Stimulated activated CD4-positive, alpha-beta T cell treated with anti-CD3 and anti-CD28 coated beads, Interleukin-12 subunit alpha, Interleukin-12 subunit beta, amount 100 ng/mL, for 24 hours (primary cell): ENCODE measurements at places on chromosomes 13 and 19.

- DNase-seq, result no peak
These were observed 242.9 kb upstream of the DACH1 start for GRCh38 chr13:72109863-72110262.

- DNase-seq, result no peak
These were observed 42.5 kb downstream of the F2RL3 start for GRCh38 chr19:16931306-16931705.

DNA sequence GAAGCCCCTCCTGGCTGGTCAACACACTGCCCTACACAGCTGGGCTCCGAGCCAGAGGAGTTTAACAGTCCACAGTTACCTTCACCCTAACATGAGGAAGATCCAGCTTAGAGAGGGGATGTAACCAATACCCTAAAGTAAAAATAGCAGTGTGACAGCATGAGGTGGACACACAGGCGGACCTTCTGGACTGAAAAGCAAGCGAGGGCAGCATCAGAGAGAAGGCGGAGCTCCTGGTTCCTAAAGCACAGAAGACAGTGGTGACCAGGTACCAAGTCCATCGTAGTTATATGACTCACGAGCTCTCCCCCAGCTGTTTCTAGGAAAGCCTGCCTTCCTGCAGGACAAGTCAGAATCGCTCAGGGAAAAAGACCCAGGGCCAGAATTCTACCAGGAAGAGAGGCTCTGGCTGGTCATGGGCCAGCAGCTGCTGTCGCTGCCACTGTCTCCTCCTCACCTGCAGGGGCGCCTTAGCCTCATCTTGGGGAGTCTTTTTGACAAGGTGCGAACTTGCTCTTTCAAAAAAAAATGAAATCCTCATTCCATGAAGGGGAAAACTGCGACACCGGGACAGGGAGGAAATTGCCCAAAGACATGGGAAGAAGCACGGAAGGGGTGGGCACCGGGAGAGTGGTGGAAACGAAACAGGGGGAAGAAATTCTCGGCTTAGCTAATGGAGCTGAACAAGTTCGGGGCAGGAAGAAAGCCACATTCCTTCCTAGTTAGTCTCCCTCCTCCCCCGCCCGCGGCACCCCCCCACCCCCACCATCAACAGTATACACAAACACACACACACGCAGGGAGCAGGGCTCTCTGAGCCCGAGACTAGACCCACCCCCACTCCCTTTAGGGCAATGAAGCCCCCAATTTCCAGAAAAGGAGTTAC lies 1.7 kb downstream of the ELL start:
- DNase-seq, result no peak

- no peak for DNase-seq
These were observed 460.7 kb downstream of the GPC6 start for GRCh38 chr13:93687261-93687660.

DNA sequence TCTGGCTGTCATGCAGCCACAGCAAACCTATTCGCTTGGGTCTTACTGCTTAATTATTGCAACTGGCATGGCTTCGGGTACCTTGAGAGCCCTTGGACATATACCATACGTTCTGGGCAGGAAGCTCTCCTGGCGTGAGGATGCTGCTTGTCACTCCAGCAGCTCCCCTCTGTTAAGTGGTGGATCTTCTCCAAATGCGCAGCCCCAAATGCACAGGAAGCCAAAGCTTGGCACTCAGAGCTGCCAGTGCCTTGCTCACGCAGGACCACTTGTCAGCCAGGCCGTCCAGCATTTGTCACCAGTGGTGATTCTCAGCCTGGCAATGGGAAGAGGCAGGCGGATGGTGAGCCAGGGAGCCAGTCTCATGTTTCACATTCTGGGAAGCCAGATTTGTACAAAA lies 158.6 kb downstream of the KATNAL1 start:
- DNase-seq, result no peak

GRCh38 chr19:32407004-32407992 lies 1.7 kb downstream of the DPY19L3 start:
- DNase-seq, result no peak

- DNase-seq, result no peak
These were observed 4.7 kb downstream of the TINCR start for GRCh38 chr19:5563008-5563431.

DNA sequence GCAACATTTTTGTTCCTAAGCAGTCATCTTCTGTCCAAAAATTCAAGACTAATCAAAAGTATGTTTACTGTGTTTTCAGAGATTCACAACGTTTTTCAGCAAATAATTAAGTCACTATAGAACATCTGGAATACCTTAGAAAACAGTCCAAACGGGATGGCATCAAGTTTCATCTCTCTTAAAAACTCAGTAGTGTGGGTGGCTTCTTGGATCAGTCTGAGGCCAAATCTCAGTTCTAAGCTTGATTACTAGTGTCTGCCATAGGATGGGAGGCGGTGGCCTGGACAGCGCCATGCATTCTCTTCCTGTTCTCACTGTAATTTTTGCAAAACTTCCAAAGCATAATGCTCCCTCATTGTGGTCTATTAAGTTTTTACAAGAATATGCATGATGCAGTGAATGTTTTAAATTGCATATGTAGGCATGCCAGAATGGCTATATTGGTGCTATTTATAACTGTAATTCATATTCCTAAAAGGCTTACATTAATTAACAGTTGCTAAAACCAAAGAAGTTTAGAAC lies 37.1 kb downstream of the ANKRD10 start:
- no peak for DNase-seq
